ENCODE measurements at places on chromosomes 16 and 17.
A peak's percentile ranks its signal among the peaks of the same experiment; 100 is the strongest.

DNA sequence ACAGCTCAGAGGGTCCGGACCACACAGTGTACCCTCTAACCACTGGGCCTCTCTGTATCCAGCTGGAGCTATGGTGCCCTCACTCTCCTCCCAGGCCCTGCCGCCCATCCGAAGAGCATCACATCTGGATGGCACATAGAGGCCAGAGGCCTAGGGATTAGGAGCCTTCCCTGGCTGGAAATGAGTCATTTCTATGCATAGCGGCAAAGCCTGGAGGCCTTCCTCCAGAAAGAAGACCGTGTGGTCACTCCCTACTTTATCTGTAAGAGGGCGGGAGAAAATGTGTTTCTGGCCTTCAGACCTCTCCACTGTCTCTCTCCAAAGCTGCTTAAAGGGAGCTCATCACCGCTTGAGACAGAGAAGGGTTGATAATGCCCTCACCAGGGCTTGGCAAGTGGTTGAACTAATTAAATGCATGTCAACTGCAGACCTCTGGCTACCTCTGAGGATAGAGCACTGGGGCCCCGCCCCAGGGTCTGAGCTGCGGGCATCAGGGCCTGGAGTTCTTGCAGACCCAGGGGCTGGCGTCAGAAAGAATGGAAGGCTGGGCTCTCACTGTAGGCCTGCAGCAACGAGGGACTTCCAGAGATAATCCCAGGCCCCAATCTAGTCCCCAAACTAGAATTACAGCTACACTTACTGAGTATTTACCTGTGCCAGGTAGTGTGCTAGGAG lies 122.2 kb downstream of the IRX5 start:
- H3K4me3 ChIP-seq, result no peak overlapping the region
- no peak for DNase-seq
- H3K27ac ChIP-seq, result no peak overlapping the region
- H3K4me1 ChIP-seq, result peaks cover 4% of the 10 kb centered on the region
- H3K27me3 ChIP-seq, result peaks cover 44% of the 10 kb centered on the region

GRCh38 chr16:57042157-57043111 lies 49.9 kb upstream of the CPNE2 start:
- peaks cover 15% of the 10 kb centered on the region for H3K4me1 ChIP-seq
- H3K27ac ChIP-seq, result no peak overlapping the region
- no peaks in the 10 kb centered on the region for H3K27me3 ChIP-seq
- H3K36me3 ChIP-seq, result peaks cover 5% of the 10 kb centered on the region
- no peak for DNase-seq

- H3K4me1 ChIP-seq, result no peaks in the 10 kb centered on the region
- no peak overlapping the region for H3K4me3 ChIP-seq
- H3K27me3 ChIP-seq, result no peaks in the 10 kb centered on the region
- H3K27ac ChIP-seq, result no peak overlapping the region
- no peaks in the 10 kb centered on the region for H3K36me3 ChIP-seq
These were observed 39.4 kb upstream of the CDH5 start for GRCh38 chr16:66326991-66327513.

DNA sequence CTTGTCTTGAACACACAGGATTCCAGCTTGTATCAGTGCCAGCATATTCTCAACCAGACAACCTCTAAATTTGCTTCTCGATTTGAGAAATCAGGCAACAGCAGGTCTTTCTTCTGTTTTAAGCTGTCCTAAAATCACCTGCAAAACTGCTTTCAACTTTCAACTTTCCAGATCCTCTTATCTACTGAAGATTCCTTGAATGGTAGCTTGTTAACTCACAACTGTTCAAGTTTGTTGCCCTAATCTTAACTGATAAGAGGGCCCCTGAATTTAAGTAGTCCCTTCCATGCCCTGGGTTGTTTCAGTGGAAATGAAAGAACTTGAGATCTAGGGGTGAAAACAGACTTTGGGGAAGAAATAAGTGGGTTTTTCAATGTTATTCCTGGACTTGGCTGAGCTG lies 57.2 kb downstream of the CHD9 start:
- H3K4me1 ChIP-seq, result no peaks in the 10 kb centered on the region
- no peak overlapping the region for H3K27ac ChIP-seq
- no peaks in the 10 kb centered on the region for H3K27me3 ChIP-seq
- no peaks in the 10 kb centered on the region for H3K36me3 ChIP-seq
- no peak for DNase-seq

DNA sequence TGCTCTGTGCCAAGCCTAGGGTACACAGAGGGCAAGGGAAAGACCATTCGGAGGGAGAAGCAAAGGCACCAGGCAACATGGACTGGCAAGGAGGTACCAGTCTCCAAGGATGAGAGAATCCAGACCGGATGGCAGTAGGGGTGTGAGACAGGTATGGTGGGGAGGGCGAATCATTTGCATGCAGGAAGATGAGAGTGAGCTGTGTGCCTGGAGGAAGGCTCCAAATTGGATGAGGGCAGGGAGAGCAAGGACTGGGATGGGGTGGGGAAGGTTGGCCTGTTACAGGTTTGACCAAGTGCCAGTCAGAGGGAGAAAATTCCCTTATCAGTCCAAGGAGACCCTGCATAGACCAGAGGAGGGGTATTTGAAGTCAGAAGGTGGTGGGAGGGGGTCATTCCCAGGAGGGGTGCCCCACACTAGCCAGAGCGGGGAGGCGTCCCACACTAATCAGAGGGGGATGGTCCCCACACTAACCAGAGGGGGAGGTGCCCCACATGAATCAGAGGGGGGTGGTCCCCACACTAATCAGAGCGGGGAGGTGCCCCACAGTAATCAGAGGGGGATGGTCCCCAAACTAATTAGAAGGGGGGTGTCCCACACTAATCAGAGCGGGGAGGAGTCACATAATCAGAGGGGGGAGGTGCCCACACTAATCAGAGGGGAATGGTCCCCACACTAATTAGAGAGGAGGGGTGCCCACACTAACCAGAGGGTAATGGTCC lies 737 bp downstream of the CANT1 start:
- DNase-seq, result no peak
- peak overlapping the region; percentile 96 for H3K27ac ChIP-seq
- H3K4me3 ChIP-seq, result peak overlapping the region; percentile 80
- H3K27me3 ChIP-seq, result no peaks in the 10 kb centered on the region
- H3K4me1 ChIP-seq, result peaks cover 39% of the 10 kb centered on the region

GRCh38 chr16:24635900-24636610 lies 93.4 kb upstream of the TNRC6A start:
- H3K4me1 ChIP-seq, result no peaks in the 10 kb centered on the region
- H3K27me3 ChIP-seq, result no peaks in the 10 kb centered on the region
- no peak overlapping the region for H3K27ac ChIP-seq
- no peaks in the 10 kb centered on the region for H3K36me3 ChIP-seq

DNA sequence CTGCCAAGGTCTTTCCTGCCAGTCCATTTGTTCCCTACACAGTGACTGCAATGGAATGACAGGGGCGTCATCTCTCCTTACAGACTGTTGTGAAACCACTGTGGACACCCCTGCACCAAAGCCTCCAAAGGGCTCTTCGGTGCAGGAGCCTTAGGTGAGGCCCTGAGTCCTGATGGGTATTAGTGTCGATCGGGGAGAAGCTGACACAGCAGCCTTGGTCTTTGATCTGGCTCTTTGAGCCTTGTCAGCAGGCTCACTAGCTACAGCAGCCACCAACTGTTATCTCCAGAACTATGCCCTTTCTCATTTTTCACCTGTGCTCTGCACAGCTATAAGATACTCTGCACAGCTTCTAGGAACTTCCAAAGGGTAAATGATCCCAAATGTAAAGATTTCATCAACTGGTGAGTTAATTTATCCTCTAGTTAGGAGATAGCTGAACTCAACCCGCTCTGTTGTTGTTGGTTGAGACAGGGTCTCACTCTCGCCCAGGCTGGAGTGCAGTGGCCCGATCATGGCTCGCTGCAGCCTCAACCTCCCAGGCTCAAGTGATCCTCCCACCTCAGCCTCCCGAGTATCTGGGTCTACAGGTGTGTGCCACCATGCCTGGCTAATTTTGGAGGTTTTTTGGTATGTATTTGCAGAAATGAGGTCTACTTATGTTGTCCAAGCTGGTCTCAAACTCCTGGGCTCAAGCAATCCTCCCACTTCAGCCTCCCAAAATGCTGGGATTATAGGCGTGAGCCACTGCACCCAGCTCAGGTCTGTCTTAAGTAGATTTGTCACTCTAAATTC lies 19.7 kb downstream of the G6PC1 start:
- peaks cover 11% of the 10 kb centered on the region for H3K4me1 ChIP-seq
- no peak for DNase-seq
- no peaks in the 10 kb centered on the region for H3K27me3 ChIP-seq
- H3K4me3 ChIP-seq, result no peak overlapping the region
- no peak overlapping the region for H3K27ac ChIP-seq
